ENCODE measurements at places on chromosomes 1 and 21.

DNA sequence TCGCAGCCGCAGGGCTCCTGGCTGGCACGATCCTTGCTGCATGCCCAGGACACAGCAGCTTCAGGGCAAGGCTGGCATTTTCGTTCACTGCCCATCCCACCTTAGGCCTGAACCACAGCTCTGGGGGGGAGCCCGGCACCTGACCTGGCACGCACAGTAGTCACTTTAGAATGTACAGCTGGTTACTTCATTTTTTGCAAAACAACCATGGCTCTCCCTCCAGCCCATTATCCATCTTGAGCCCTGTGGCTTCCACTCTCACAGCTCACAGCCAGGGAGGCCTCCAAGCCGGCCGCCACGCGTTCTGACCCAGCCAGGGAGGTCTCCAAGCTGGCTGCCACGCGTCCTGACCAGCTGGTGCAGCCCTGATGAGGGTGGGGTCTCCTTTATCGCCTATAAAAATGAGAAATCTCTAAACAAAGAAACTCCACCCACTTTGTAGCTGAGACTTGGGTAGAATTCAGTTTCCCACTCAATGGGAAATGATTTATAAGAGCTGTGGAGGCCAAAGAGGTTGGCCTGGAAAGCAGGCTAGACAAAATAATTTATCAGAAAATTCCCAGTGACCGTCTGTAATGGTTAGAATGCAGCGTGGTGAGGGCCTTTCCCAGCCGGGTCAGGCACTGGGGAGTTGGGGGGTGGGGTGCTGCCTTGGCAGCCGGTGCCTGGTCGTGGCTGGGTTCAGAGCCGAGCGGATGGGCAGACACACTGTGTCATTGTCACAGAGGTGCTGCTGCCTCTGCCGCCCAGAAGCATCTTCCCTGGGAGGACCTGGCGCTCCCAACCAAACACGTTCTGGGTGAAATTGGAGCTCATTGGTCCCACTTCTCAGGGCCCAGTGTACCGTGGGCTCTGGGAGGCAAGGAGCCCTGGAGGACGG is 54.6 kb upstream of the ACTRT2 start:
- DNase-seq: no peak

DNA sequence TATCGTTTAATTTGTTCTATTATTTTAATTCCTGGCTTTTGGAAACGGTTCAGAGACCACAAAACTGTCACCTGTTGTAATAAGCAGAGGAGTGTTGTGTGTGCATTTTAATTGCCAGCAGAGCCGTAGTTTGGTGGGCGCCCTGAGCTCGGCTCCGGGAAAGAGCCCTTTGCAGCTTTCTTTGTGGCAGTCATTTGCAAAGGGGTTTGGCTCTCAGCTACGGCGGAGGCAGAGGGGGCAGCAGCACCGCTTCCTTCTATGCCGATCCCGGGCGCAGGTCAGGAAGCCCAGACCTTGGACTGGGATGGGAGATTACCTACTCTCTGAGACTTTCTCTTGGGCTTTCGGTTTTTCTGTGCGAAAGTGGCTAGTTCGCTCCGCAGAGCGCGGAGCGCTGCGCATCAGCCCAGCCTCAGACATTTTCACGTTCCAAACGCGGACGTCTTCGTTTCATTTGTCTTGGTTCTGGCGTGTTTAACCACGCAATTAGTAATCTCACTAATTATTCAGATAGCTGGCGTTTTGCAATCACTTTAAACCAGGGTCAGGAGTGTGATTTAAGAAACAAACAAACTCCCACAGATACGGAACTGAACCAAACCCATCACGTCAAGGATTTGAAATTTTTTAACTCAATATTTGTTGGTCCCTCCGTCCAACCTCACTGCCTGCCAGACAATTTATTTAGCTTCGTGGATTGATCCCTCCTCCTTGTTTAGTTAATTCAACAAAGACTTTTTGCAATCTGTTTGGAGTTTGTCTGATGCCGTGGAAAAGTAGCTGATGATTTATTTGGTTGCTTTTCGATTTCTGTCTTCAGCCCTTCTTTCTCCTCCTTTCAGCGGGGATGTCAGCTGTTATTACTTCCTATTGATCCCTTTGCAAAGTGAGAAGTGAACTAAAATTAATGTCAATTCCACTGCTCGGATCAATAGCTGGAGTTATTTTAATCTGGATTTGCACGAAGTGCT is 3.9 kb downstream of the RNF220 start:
- no peak for DNase-seq

DNA sequence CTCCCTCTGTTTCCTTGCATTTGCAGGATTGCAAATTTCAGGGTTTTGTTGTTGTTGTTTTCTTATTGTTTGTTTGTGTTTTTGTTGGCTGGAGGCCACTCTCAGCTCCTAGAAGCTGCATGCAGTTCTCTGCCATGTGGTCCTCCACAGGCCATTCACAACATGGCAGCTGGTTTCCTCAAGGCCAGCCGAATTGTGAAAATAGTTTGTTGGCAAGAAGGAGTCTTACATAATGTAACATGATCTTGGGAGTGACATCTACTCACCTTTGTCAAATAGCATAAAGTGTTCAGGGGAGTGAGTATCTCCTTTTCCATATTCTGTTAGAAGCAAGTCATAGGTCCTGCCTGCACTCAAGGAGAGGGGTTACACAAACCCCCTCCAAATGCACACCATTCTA is 10.6 kb upstream of the UAP1 start:
- no peak for DNase-seq

- no peak for DNase-seq
These were observed 13.3 kb upstream of the TP53BP2 start for GRCh38 chr1:223859058-223859457.

GRCh38 chr1:41535276-41535675 is 50.8 kb upstream of the EDN2 start:
- no peak for DNase-seq

Measured in NCI-H2081 (cell line).